ENCODE measurements at places on chromosomes 16 and 17.

- DNase-seq, result no peak
Observed at GRCh38 chr17:77572851-77573250, 385.7 kb upstream of the TNRC6C start.

- no peak for DNase-seq
Observed at GRCh38 chr16:46768809-46769208, 20.7 kb upstream of the MYLK3 start.

- no peak for DNase-seq
Observed at GRCh38 chr17:78617511-78618061, 40.4 kb upstream of the DNAH17 start.

DNA sequence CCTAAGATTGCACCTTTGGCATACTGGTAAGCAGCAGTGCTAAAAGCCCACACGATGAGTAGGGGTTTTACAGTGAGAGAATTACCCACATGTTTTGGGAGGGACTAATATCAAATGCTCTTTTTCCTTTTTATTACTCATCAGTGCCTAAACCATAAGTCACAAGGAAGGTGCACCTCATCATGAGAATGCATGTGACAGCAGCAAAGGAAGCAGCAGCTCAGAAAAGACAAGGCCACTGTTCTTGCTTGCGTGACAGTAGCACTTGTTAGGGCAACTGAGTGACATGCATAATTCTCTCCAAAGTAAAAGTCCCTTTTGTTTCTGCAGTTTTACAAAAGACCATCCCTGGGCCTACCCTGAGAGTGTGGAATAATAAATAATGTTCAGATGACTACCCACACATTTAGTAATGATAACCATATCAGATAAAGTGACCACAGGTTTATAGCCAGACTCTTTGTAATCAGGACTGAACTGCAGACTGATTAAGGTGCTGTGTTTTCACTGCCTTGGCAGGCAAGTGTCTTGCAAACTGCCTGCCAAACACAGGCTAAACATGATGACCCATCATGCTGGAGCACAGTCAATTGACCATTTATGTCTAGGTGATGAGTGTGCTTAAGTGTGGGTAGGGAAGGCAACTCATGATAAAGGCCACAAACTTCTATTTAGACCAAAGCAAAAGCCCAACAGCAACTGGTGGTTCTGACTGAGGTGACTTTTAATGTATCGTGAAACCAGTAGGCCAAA, 1751.4 kb downstream of the TP53TG3F start:
- DNase-seq, result no peak

GRCh38 chr16:55641430-55642056, 14.2 kb upstream of the SLC6A2 start:
- DNase-seq, result no peak
